ENCODE measurements at places on chromosomes 2 and 18.

GRCh38 chr2:222261504-222261903 lies 37.3 kb downstream of the PAX3 start:
- no peak for DNase-seq

DNA sequence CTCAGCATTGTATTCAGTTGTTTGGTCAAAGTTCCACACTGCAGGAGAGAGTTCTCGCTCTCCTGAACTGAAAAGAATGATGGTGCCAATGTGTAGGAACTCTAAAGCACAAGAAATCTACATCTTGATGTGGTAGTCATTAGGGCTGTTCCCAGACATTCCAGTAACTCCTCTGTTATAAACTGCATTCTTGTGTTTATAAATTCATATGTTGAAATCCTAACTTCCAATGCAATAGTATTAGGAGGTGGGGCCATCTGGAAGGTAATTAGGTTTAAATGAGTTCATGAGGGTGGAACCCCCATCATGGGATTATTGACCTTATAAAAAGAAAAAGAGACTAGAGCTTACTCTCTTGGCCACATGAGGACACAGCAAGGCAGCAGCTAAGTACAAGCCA lies 239.6 kb downstream of the CDH20 start:
- no peak for DNase-seq

GRCh38 chr2:6290217-6291015 lies 575.3 kb downstream of the CMPK2 start:
- no peak for DNase-seq

DNA sequence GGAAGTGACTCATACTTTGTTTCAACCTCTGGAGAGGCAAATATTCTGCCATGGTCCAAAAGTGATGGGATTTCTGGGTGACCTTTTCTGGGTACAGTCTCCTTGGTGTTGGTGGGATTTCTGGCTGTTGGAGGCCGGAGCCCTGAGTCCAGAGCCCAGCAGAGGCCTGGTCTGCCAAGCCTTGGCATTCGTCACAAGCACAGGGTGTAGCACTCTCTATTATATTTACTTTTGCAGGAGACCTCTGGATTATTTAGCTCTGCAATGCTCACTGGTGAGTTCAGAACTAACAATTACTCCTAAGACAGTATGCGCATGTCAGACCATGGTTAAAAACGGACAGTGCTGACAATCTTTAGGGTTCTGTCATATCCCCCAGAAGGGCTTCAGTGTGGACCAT lies 201.6 kb upstream of the TWIST2 start:
- DNase-seq, result no peak

DNA sequence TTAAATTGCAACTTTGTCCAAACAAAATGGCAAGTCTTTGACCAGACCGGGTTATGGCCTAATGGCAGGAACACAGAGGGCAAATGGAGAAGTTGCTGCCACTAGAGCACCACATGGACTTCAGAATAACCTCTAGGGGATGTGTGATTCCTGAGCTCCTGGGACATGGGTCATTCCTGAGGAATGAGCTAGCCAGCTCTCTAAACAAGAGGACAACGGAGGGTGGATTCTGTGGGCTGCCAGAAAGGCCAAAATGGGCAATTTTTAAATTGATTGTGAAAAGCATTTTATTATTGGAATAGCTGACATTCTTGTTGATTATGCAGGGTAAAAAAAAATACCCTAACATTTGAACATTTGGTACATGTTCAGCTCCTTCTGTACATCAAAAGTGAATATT lies 109.8 kb upstream of the FZD5 start:
- no peak for DNase-seq

DNA sequence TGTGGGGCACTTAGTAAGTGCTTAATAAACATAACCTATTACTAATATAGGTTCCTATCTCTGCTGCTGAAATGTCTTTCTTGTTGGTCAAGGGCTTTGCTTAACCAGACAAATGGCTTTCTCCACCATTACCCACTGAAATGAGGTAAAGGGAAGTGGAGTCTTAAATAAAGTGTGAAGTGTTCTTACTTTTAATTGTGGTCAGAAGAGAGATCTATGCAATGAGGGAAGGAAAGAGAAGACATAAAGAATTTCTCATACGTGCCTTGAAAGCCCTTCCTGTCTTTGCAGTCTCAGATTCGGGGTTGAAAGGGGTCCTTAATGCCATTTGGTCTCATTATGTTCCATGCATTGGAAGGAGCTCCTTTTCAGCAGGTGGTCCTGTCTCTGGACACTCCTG lies 6.9 kb upstream of the CXCR4 start:
- no peak for DNase-seq

DNA sequence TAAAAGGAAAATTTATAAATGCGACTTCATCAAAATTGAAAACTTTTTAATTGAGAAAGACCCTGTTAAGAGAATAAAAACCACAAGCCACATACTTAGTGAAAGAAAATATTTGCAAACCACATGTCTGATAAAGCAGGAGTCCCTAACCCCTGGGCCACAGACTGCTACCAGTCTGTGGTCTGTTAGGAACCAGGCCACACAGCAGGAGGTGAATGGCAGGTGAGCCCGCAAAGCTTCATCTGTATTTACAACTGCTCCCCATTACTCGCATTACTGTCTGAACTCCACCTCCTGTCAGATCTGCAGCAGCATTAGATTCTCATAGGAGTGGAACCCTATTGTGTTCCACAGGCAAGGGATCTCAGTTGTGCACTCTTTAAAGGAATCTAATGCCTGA lies 95.5 kb upstream of the CRACDL start:
- no peak for DNase-seq

DNA sequence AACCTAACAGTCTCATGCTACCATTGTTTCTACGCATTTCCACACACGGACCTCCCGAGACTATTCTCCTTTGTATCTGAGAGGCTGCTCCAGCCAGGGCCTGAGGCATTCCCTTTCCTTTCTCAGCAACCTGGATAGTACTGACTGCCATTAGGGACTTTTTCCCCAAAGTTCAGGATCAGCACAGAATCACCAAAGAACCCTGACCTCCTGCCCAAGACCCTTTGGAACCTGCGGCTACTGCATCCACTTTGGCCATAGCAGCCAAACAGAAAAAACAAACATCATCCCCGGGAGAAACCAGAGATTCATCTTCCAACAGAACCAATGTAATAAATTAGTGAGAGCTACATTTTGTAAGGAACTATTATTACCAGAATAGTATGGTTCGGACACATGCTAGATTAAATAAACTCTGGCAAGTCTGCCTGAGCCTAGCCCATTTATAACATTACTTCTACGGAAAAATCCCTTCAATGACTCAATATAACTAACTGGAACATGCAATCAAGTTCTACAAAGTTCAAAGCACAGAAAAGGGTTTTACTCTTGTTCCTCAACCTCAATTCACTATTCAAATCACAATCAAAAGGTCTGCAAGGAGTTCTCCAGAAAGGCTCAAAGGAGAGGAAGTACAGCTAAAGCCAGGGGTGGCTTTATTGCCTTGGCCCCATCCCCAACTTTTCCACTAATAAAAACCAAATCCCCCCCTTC lies 51.8 kb downstream of the LPIN2 start:
- DNase-seq, result no peak

- no peak for DNase-seq
These were observed 620.7 kb upstream of the ZEB2 start for GRCh38 chr2:145140658-145141057.

DNA sequence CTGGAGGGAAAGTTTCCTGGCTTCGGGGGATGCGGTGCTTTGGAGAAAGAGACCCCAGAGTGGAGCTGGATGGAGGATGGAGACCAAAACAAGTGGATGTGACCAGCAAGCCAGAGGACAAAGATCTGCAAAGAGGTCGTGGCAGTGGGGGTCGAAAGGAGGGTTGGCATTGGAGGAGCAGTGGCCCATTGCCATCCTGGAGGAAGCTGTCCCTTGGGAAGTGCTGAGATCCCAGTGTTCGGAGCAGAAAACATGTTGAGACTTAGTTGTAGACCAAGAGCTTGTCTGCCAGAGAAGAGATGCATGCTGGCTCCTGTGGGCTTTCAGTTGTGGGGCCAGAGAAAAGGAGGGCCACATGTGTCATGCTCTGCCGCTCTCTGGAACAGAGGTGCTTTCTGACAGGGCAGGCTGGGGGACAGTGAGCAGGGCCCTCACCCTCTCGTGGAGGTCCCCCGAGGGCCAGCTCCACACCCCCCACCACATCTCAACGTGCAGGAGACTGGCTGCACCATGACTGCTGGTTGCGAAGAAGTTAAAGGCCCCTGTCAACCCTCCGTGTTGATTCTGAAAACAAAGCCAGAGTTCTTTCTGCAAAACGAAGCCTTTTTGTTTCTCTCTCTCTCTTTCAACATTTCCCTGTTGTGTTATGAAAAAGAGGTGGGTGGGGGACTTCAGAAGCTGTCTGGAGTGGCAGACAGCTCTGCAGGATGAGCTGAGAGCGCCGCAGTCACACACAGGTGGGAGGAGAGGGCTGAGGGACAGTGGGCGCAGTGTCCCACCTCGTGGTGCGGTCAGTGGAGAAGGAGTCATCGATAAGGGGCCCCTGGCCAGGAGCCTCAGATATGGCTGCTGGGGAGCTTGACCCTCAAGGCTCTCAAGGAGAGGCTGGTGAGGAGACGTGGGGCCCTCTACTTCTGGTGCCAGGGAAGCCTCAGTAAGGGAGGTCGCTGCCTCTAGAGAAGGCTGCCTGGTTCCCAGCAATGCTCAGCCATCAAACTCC lies 77.6 kb upstream of the BCL2L11 start:
- DNase-seq, result no peak

DNA sequence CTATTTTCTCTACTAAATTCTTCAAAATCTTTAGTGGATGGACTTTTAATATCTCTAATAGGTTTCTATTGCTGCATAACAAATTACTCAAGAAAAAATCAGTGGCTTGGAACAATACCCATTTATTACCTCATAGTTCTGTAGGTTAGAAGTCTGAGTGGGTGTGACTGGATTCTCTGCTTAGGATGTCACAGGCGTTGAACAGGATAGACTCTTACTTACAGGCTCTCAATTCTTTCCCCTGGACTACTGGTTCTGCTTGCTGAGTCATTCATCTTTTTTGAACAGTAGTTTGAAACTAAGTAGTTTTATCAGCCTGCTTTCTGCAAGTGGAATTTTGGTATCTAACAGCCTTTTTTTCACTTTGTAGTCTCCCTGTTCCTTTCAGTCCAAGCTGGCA lies 265.4 kb downstream of the ZNF385B start:
- DNase-seq, result no peak

DNA sequence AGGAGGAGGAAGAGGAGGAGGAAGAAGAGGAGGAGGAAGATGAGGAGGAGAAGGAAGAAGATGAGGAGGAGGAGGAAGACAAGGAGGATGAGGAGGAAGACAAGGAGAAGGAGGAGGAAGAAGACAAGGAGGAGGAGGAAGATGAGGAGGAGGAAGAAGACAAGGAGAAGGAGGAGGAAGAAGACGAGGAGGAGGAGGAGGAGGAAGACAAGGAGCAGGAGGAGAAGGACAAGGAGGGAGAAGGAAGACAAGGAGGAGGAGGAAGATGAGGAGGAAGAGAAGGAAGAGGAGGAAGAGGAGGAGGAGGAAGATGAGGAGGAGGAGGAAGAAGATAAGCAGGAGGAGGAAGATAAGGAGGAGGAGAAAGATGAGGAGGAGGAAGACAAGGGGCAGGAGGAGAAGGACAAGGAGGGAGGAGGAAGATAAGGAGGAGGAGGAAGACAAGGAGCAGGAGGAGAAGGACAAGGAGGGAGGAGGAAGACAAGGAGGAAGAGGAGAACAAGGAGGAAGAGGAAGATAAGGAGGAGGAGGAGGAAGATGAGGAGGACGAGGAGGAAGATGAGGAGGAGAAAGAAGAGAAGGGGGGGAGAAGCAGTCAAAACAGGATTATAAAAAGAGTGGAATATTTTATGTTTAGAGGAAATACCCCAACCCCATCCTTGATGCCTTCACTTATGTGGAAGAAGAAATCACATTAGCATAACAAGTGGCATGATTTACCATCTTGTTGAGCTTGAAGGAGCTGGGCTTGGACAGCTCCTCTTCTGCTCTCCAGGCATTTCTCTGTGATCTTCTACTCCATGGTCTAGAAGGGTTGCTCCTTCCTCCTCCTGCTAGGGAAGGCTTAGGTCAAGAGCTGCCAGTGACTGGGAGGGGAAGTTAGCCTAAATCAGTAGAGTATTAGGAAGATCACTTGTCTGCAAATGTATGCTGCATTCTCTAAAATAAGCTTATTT lies 45.3 kb upstream of the KCTD1 start:
- DNase-seq, result no peak

DNA sequence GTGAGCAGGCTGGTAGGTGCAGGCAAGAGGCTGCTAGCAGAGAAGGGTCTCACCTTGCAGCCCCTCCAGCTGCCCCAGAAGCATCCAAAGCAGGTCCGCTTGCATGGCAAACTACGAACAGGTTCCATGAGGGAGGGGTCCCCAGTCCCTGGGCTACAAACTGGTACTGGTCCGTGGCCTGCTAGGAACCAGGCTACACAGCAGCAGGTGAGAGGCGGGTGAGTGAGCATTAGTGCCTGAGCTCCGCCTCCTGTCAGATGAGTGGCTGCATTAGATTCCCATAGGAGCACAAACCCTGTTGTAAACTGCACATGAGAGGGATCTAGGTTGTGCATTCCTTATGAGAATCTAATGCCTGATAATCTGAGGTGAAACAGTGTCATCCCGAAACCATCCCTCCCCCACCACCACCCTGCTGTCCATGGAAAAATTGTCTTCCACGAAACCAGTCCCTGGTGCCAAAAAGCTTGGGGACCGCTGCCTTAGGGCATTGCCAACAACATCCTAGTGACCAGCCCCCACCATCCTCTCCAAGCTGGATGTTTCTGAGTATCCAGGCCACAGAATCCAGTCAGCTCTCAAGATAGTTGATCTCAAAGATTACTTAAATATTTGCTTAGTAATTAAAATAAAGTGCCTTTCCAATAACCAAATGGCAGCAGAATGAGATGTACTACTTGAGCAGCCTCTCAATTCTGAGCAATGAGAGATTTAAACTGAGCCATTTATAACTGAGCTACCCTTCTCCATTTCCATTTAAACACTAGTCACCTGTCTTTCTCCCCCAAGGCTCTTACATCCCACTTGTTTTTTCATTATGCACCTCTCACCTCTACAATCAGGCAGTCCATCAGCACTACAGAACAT lies 32.4 kb downstream of the LRP2 start:
- no peak for DNase-seq

- DNase-seq, result no peak
These were observed 106.3 kb upstream of the ST3GAL5 start for GRCh38 chr2:85994897-85995647.

- DNase-seq, result no peak
These were observed 82.6 kb downstream of the PKP4 start for GRCh38 chr2:158539176-158540005.
